Pancreas (tissue), 10 donors: ENCODE measurements at places on chromosomes 6 and 20. TPM values are rescaled to one million over a fixed set of nuclear protein-coding genes. Genes with fewer than 3 reads are reported as not detected.

MUC22 gene
- polyA plus RNA-seq = not detected

SDC4 gene
- 48.2 TPM for polyA plus RNA-seq

MAS1L gene
- polyA plus RNA-seq = not detected

TPBG gene
- 6.5 TPM for polyA plus RNA-seq

ULBP3 gene
- 0.70 TPM for polyA plus RNA-seq

PEX3 gene
- 9.2 TPM for polyA plus RNA-seq

SPATS1 gene
- not detected for polyA plus RNA-seq

SUMO4 gene
- polyA plus RNA-seq = not detected

CDKN1A gene
- 22.3 TPM for polyA plus RNA-seq

SRSF12 gene
- polyA plus RNA-seq = 1.4 TPM

RHAG gene
- not detected for polyA plus RNA-seq

CFAP61 gene
- 0.38 TPM for polyA plus RNA-seq

TREML4 gene
- not detected for polyA plus RNA-seq

CD40 gene
- polyA plus RNA-seq = 20.8 TPM

BMP2 gene
- polyA plus RNA-seq = 3.1 TPM

PDYN gene
- not detected for polyA plus RNA-seq

- no peak overlapping the region for H3K4me3 ChIP-seq
- no peaks in the 10 kb centered on the region for H3K4me1 ChIP-seq
- H3K27me3 ChIP-seq = no peaks in the 10 kb centered on the region
- H3K36me3 ChIP-seq = no peaks in the 10 kb centered on the region
- no peak overlapping the region for H3K27ac ChIP-seq
Observed at GRCh38 chr6:13288481-13288880, 39.9 kb downstream of the TBC1D7 start.

GRCh38 chr20:18404172-18404571 is 62.7 kb downstream of the DZANK1 start:
- H3K4me3 ChIP-seq = no peak overlapping the region
- H3K36me3 ChIP-seq = no peaks in the 10 kb centered on the region
- no peaks in the 10 kb centered on the region for H3K27me3 ChIP-seq

DNA sequence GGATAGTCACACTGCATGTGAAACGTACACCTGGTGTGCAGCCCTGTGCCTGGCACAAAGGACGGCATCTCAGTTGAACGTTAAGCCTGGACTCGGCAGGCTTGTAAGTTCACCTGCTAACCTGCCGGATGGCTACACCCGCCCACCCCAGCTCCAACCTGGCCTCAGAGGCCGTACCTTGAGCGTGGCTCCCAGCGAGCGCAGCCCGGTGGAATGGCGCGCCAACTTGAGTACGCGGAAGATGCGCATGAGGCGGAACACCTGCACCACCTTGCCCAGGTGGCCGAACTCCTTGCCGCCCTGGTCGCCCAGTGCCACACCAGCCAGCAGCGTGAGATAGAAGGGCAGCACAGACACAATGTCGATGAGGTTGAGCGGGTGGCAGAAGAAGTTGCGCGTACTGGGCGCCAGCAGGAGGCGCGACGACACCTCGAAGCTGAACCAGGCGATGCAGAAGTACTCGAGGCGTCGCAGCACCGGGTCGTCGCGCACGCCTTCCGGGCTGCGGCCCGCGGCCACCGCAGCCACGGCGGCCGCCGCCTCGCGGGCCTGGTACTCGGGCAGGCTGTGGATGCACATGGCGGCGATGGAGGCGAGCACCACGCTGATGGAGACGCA is 3.3 kb downstream of the KCNS1 start:
- H3K4me1 ChIP-seq = no peaks in the 10 kb centered on the region
- no peak for DNase-seq
- H3K4me3 ChIP-seq = no peak overlapping the region

- no peak overlapping the region for H3K27ac ChIP-seq
- H3K4me1 ChIP-seq = no peaks in the 10 kb centered on the region
- H3K27me3 ChIP-seq = no peaks in the 10 kb centered on the region
Observed at GRCh38 chr6:130676077-130676772, 151.0 kb upstream of the SMLR1 start.

DNA sequence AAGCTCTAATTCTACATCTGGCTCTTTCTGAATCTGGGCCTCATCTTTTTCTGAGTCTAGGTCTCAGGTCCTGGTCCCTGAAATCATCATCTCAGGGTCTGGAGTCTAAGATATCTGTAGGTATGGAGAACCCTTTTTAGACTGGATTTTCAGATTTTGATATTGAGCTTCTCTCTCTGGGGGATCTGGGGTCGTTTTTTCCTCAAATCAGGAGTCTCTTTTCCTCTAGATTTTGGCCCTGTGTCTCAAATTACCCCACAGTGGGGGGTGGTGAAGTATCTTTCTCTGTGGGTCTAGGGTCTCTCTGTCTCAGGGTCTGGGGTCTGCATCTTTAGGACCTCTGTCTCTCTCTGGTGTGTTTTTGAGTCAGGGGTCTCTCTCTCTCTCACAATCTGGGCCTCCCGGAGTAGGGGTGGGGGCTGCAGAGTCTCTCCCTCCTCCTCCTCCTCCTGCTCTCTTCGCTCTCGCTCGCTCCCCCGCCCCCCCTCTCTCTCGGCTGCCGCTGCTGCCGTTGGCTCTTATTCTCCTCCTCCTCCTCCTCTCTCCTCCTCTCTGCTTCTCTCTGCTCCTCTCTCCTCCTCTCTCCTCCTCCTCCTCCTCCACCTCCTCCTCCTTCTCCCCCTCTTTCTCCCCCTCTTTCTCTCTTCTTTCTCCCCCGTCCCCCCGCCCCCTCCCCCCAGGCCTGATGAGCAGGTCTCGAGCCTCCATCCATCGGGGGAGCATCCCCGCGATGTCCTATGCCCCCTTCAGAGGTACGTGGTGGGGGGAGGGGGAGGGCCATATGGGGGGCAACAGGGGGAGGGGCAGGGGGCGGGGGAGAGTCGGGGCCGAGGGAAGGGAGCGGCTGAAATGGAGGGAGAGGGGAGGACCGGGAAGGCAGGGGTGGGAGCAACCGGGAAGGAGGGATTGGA is at the start of gene SYNGAP1:
Gene SYNGAP1, plus strand, starts transcription at position 486 of the 911 bp plus-strand sequence. Its CDS starts 200 bp downstream, at position 686.
- no peaks in the 10 kb centered on the region for H3K4me1 ChIP-seq
- no peak within 1 kb of the TSS for H3K27ac ChIP-seq
- no peaks in the 10 kb centered on the region for H3K36me3 ChIP-seq

- peaks cover 10% of the 10 kb centered on the region for H3K4me1 ChIP-seq
- no peak overlapping the region for H3K27ac ChIP-seq
- no peaks in the 10 kb centered on the region for H3K27me3 ChIP-seq
- DNase-seq = no peak
Observed at GRCh38 chr20:6058684-6059295, 4.9 kb upstream of the LRRN4 start.

DNA sequence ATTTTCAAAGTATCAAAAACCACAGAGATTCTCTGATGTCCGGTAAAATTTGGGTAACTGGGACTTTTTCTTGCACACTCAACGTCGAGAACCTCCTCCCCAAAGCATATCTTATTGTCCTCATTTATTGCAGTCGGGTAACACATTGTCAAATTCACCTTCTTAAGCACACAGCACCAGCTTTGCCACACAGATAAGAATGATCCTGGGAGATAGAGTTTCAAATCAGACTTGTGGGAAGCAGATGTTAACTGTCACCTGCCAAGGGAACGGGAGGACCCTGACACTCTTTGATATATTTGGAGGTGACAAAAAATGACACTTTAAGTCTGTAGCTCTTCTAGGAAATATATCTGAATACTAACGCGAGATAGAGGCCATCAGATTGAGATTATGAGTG is 282.1 kb upstream of the BMP2 start:
- no peak for DNase-seq
- no peaks in the 10 kb centered on the region for H3K36me3 ChIP-seq
- H3K4me1 ChIP-seq = no peaks in the 10 kb centered on the region
- no peak overlapping the region for H3K27ac ChIP-seq
- no peaks in the 10 kb centered on the region for H3K27me3 ChIP-seq
- no peak overlapping the region for H3K4me3 ChIP-seq

DNA sequence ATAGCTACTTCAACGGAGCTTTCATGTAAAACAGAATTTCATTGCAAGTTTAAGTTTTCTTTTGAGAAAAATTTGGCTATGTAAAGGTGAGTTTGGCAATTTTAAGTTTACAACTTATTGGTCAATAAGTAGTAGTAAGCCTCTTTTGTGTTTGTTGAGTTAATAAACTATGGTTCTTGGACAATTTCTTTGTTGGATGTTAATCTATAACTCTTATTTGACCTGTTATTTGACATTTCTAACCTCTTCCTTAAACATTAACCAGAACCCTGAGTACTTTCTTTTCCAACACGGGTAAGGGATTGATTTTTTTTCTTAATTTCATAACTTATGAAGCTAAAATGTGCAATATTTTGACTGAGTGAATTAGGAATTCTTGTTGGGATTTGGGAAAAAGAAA is 354.4 kb downstream of the PRKN start:
- no peaks in the 10 kb centered on the region for H3K36me3 ChIP-seq
- peaks cover 12% of the 10 kb centered on the region for H3K4me1 ChIP-seq
- DNase-seq = no peak
- H3K27ac ChIP-seq = peak overlapping the region; percentile 27

DNA sequence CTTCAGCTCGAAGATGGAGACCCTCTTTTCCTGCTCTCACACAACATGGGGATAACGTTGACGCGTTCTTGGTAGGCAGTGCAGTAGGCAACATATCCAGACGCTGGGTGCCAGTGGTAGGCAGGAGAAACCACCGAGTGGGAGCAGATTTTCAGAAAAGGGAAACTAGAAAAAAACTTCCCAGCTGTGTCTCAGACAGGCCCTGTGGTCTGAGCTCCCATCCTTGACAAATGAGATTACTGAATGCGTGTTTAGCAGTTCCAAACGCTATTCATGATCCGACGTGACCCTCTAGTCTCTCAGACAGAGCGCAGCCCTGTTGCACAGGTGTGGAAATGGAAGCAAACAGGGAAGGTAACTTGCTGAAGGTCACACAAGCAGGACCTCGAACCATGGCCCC is 83.9 kb upstream of the DUSP22 start:
- H3K4me3 ChIP-seq = no peak overlapping the region
- DNase-seq = no peak
- H3K4me1 ChIP-seq = no peaks in the 10 kb centered on the region
- no peaks in the 10 kb centered on the region for H3K27me3 ChIP-seq
- no peaks in the 10 kb centered on the region for H3K36me3 ChIP-seq

DNA sequence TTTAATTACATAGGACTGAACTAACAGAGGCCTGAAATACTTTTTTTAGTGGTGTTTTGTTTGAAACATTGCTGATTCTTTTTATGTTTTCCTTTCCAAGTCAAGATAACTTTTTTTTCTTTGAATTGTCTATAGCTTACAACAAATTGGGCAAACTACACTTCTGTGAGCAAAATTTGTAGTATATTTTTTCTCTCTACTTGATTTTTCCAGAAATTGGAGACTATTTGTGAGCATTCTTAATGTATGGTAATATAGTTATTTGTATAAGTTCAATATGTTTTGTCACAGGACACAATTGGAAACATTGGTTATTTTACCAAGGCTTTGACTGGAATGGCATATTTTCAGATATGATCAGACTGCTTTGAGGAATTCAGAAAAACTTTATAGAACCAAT is 216.5 kb downstream of the SYNE1 start:
- no peak for DNase-seq
- no peaks in the 10 kb centered on the region for H3K36me3 ChIP-seq
- no peaks in the 10 kb centered on the region for H3K4me1 ChIP-seq

DNA sequence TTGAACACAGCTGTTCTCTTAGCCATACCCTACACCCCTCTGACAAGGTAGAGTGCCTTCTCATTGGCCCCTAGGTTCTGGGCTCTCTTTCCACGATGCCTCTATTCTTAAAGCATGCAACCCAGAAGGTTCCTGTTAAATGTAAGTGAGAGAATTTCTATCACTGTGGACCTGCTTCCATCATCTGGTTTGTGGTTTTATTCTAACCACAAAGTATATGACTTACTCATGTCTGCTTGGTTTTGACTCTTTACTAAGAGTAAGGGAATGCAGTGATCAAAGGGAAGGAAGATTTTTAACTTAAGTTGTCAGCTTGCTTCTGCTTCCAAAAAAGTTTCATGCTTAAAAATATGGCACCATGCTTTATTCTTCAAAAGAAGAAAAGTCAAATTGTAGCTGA is 80.2 kb downstream of the ANKEF1 start:
- no peak for DNase-seq
- peaks cover 22% of the 10 kb centered on the region for H3K4me1 ChIP-seq
- H3K27ac ChIP-seq = no peak overlapping the region

- DNase-seq = no peak
- no peaks in the 10 kb centered on the region for H3K4me1 ChIP-seq
- H3K27ac ChIP-seq = no peak overlapping the region
- H3K36me3 ChIP-seq = no peaks in the 10 kb centered on the region
Observed at GRCh38 chr6:48817333-48818051, 645.6 kb downstream of the MMUT start.

DNA sequence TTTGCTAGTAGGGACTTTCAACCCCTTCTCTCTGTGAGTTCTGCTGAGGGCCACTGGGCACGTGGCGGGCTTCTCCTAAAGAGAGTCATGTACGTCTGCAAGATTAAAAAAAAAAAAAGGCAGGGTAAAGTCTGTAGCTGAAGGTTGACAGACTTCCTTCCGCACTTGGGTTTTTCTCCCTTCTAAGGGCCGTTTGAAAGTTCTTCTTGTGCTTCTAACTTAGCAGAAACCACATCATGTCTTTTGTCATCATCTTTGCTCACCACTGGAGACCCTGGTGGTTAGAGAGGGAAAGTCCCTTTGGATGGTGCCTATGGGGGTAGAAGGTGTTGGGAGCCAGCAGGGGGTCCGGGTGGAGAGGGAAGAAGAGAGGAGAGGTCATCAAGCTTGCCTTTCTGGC is 31.4 kb downstream of the PRDM1 start:
- no peak overlapping the region for H3K4me3 ChIP-seq
- no peak overlapping the region for H3K27ac ChIP-seq
- H3K36me3 ChIP-seq = no peaks in the 10 kb centered on the region
- DNase-seq = no peak
- H3K27me3 ChIP-seq = no peaks in the 10 kb centered on the region

DNA sequence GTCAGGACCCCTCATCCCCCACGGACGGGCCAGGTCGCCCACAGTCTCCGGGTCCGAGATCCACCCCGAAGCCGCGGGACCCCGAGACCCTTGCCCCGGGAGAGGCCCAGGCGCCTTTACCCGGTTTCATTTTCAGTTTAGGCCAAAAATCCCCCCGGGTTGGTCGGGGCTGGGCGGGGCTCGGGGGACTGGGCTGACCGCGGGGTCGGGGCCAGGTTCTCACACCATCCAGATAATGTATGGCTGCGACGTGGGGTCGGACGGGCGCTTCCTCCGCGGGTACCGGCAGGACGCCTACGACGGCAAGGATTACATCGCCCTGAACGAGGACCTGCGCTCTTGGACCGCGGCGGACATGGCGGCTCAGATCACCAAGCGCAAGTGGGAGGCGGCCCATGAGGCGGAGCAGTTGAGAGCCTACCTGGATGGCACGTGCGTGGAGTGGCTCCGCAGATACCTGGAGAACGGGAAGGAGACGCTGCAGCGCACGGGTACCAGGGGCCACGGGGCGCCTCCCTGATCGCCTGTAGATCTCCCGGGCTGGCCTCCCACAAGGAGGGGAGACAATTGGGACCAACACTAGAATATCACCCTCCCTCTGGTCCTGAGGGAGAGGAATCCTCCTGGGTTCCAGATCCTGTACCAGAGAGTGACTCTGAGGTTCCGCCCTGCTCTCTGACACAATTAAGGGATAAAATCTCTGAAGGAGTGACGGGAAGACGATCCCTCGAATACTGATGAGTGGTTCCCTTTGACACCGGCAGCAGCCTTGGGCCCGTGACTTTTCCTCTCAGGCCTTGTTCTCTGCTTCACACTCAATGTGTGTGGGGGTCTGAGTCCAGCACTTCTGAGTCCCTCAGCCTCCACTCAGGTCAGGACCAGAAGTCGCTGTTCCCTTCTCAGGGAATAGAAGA is 978 bp downstream of the HLA-A start:
- no peaks in the 10 kb centered on the region for H3K4me1 ChIP-seq
- no peaks in the 10 kb centered on the region for H3K27me3 ChIP-seq
- no peak overlapping the region for H3K4me3 ChIP-seq
- H3K27ac ChIP-seq = no peak overlapping the region
- H3K36me3 ChIP-seq = no peaks in the 10 kb centered on the region
- no peak for DNase-seq
